ENCODE measurements at places on chromosomes 2 and 18.

DNA sequence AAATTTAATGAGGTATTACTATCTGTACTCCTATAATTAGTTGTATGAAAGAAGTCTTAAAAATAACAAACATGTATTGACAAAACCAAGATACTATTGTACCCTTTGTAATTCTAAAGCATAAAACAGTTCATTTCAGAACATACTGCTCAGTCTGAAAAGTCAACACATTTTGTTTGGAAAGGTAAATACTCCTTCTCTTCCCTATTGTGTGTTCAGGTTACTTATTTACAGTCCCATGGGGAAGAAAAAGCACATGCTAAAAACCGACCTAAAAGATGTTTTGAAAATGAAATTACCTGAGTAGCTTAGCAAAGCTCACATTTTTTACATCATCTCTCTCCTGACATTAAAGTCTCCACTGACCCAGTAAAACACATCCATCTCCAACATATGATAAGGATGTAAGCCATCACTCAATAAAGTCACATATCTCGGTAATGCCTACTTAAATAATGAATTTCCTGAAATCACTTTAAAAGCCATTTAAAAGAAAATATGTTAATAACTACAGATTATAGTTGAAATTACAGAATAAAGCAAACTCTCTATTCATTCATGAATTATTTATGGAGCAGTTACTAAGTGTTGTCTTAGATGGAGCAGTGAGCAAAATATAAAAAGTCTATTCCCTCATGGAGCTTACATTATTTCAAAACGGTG is 75.6 kb upstream of the FZD5 start:
- no peak for DNase-seq

GRCh38 chr2:223994562-223995162 is 37.4 kb downstream of the MRPL44 start:
- no peak for DNase-seq

GRCh38 chr2:7706791-7707190 is 789.6 kb downstream of the RNF144A start:
- no peak for DNase-seq

- peak; percentile 56 for DNase-seq
Measured at GRCh38 chr2:62014102-62014501, 108.6 kb downstream of the COMMD1 start.

DNA sequence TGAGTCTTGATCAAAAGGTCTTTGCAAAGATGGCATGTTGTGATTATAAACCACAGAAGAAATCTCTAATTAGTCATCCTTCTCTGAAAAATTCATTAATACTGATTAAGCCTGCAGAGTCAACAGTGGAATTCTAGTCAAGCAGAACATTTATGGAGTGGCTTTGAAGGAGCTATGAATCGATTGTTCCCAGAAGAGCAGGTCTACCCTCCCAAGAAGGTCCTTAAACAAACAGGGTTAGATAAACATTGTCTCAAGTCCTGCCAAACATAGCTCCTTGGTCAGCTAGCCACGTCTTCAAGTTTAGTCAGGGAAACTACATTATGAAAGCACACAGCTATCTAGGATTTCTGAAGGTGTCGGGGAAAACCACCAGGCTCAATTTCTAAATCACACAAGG is 88.9 kb downstream of the ITGA4 start:
- no peak for DNase-seq

DNA sequence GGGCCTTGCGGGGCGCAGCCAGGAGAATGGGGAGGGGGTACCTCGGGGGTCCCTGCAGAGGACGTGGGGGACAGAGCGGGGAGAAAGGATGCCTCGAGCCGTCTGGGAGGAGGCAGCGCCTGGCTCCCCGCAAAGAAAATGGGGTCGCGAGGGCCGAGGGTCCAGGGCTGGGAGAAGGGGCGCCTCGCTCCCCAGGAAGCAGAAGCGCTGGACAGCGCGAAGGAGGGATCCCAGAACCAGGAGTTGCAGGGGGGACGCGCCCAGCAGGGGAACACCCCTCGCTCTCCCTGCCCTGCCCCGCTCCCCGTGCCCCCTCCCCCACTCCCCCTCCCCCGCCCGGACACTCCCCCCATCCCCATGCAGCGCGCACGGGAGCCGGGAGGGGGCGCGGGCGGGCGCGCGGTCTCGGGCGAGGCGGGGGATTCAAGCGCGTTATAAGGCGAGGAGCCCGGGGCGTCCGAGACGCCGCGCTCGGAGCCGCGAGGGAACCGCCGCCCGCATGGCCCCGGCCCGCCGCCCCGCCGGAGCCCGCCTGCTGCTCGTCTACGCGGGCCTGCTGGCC is at the start of gene ERFE:
Gene ERFE, plus strand, starts transcription at position 462 of the 562 bp plus-strand sequence. Its CDS starts 38 bp downstream, at position 500.
- peak; percentile 82 for DNase-seq

- DNase-seq, result no peak
Measured at GRCh38 chr2:12089001-12089400, 342.6 kb downstream of the LPIN1 start.

- DNase-seq, result no peak
Measured at GRCh38 chr2:71419976-71420375, 33.4 kb upstream of the DYSF start.

GRCh38 chr2:176227874-176228273 is 39.4 kb downstream of the HOXD1 start:
- no peak for DNase-seq

GRCh38 chr2:170344663-170345346 is 166.9 kb downstream of the MYO3B start:
- no peak for DNase-seq

- DNase-seq, result no peak
Measured at GRCh38 chr2:12127638-12128037, 381.2 kb downstream of the LPIN1 start.

GRCh38 chr2:174771631-174772471 is 7.6 kb upstream of the CHRNA1 start:
- DNase-seq, result peak; percentile 92

DNA sequence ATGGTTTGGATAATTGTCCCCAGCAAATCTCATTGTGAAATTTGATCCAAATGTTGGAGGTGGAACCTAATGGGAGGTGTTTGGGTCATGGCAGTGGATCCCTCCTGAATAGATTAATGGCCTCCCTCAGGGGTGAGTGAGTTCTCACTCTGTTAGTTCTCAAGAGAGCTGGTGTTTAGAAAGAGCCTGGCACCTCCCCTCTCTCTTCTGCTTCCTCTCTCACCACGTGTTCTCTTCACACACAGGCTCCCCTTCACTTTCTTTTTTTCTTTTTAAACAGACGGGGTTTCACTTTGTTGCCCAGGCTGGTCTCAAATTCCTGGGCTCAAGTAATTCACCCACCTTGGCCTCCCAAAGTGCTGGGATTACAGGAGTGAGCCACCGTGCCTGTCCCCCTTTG is 111.6 kb upstream of the LTBP1 start:
- DNase-seq, result no peak

DNA sequence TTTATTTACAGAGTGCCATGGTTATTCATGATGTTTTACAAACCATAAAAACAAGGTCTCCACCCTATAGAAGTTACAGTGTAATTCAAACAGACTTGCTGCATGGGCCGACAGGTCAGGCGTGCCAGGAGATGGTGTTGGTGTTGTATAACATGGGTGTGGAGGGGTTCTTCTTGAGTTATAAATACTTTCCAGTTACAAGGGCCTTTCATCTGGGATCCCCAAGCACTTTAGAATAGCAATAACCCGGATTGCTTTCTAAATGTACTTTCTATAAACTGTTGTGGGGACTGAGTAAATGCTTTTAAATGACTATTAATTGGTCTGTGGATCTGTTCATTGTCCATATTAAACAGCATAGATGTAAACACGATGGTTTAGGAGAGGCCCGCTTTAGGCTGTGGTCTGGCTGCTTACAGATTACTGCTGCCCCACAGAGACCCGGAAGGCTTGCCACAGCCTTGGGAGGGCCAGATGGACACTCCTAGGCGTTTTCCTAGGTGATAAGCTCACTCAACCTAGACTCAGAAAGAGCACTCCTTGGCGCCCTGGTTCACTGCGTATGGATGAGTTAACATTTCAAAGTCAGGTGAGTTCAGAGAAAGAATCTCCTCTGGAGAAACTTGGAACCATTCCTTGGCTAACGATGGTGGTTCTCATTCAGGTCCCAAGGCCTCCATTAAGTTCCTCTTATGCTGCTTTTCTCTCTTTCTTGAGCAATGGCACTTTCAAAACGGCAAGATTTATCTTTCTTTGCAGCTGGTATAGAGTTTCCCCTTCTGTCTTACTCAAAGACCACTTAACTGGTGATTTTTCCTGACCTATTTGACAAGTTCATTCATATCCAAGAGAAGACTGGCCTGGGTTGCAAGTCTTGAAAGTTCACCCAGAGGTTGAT is 3.6 kb upstream of the KIAA2012 start:
- no peak for DNase-seq

DNA sequence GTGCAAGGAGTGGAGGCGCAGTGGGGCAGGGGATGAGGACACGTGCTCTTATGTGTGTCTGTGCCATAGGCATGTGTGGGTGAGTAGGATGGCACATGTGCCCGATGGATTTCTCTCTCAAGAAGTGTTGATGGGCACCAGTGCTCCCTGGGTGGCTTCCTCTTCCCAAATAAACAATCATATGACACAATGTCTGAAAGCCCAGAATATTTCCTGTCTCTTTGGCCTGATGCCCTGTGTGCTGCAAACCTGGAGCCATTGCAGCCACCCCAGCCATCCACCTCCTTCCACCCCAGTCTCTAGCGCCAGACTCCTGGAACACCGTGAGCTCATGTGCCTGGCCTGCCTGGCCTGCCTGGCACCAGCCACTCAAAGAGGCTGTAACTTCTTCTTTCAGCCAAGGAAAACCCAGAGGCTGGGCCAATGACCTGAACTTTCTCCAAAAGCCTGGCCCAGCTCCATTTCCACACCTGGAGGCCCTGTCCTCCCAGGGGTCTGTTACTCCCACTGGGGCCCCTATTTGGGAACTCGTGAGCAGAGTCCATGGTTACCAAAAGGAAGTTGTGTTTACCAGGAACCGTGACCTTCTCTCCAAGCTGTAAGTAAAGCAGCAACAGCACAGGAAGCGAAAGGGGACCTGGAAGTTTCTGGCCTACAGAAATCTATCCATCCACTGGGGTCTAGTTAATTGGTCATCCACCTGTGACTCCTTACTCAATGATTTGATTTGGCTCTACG is 9.5 kb upstream of the ZBTB7C start:
- DNase-seq, result no peak

GRCh38 chr2:134425724-134426496 is 172.0 kb downstream of the MGAT5 start:
- DNase-seq, result no peak

DNA sequence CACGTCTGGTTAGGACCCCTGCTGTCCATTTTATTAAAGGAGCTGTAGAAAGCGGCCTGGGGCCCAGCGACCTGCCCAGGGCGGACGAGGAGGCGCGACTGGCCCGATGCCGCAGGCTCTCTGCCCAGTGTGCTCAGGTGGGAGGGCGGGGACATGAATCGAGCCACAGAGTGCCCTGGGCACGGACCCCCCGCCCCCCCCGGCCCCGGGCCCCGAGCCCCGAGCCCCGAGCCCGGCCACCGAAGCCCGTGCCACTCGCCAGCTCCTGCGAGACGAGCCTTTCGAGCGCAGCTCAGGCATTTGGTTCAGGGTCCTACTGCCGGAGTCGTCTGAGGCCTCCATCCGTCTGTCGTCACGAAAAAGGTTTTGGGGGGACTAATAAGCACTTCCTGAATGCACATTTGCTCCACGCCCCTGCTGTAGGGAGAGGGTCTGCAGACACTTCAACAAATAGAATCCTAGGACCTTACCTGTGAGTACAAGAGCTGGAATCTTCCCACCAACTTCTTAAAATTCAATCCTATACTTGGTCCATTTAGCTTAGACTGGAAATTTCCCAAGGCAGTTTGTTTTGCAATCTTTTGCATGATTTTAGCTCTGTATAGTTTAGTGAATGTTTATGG is 602 bp upstream of the ADAM17 start:
- peak; percentile 74 for DNase-seq

- DNase-seq, result peak; percentile 48
Measured at GRCh38 chr2:223549215-223549614, 52.9 kb downstream of the SCG2 start.

- DNase-seq, result no peak
Measured at GRCh38 chr2:79830501-79830900, 317.6 kb downstream of the CTNNA2 start.

- no peak for DNase-seq
Measured at GRCh38 chr18:58412844-58413666, 215.8 kb downstream of the ALPK2 start.

- DNase-seq, result peak; percentile 75
Measured at GRCh38 chr18:22347606-22348511, 69.9 kb downstream of the CTAGE1 start.

GRCh38 chr2:29816651-29817050 is 104.7 kb downstream of the ALK start:
- DNase-seq, result no peak

- DNase-seq, result peak; percentile 8
Measured at GRCh38 chr2:231094736-231095346, 30.0 kb downstream of the HTR2B start.

DNA sequence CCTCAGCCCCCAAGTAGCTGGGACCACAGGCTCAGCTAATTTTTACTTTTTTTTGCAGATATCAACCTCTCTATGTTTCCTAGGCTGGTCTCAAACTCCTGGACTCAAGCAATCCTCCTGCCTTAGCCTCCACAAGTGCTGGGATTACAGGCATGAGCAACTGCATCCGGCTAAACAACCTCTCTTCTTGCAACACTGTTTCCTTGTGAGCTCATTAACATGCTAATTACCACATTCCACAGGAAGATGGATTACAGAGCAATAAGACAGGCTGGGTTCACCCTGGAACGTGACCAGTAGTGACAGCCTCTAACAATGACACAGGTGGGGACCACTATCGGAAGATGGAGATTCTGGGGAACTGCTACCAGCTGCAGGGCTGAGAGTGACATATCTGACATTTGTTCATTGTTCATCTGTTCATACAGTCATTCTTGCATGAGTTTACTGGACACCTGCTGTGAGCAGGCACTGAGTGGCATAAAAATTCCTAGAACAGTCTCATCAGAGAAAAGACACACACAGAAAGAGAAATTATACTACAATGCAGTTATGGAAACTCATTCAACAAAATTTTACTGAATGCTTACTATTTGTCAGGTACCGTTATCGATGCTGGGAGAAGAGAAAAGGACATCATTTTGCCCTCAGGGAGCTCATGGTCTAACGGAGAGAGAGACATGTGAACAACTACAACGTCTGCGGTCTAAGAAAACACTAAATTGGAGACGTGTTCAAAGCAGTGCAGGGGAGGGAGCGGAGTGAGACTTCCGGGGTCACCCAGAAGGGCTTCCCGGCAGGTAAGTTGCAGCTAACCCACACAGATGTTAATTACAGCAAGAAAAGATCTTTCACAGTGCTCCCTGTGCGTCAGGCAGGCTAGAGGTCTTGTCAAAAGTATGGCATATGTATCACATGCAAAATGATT is 37.6 kb downstream of the PROC start:
- peak; percentile 86 for DNase-seq

DNA sequence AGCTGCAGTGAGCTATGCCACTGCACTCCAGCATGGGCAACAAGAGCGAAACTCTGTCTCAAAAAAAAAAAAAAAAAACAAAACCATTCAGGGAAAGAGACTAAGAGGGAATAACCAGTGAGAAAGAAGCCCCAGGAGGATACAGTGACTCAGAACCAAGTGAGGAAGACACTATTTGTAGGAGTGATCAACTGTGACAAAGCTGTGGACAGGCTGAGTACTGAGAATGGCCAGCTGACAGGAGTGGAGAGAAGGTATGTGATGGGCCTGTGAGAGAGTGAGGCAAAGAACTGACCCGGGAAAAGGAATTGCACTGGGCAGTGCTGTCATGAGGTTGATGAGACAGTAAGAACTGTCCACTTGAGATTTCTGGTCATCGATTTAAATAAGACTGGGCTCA is 6.7 kb upstream of the LCT start:
- DNase-seq, result no peak

Measured in eye (tissue), 1 donor.